ENCODE measurements at places on chromosomes 2 and 18. TPM values are rescaled to one million over a fixed set of nuclear protein-coding genes. Genes with fewer than 3 reads are reported as not detected.

DPP4 gene
- total RNA-seq = 34.6 TPM

VAMP5 gene
- 36.8 TPM for total RNA-seq

GPR35 gene
- total RNA-seq = 2.0 TPM

SPDYA gene
- total RNA-seq = 3.3 TPM

DIPK1C gene
- total RNA-seq = not detected
